CD4-positive, alpha-beta T cell treated with Interleukin-4 for 1 hour (primary cell): ENCODE measurements at places on chromosomes 5 and 9.
A peak's percentile ranks its signal among the peaks of the same experiment; 100 is the strongest.

- no peak for DNase-seq
Measured at GRCh38 chr9:136235171-136235570, 10.4 kb downstream of the QSOX2 start.

DNA sequence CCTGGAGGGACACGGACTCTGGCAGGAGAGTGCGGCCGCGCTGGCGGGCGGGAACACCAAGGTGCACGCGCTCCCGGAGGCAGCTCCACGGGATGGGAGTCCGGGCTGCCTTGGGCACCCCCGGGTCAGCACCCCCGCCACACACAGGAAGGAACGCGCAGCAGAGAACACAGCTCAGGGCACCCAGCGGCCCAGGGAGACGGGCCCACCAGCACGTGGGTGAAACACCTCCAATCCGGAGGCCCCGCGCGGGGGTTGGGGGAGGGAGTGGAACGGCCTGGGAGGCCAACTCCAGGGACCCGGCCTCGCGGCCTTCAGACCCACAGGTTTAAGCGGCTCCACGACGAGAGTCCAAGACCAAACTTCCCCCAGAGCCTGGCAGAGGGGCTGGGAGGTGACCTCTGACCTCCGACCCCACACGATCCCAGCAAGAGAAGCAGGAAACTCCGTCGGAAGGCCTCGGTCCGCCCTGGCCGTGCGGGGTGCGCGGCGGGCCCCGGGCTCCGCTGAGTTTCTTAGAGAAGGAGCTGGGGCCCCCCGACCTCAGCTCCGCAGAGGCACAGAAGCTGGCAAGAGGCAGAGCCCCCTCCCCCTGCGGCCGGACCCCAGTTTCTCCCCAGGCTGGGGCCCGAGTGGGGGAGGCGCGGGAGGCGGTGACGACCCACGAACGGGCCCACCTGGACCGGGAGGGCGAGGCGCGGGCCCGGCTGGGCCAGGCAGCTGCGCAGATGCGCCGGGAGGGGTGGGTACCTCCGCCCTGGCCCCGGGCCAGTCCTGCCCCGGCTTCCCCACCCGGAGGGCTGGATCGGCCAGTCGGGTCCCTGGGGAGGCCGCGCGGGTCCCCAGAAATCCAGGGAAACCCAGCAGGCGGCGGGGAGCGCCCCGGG lies 851 bp downstream of the NACC2 start:
- peak; percentile 54 for DNase-seq

DNA sequence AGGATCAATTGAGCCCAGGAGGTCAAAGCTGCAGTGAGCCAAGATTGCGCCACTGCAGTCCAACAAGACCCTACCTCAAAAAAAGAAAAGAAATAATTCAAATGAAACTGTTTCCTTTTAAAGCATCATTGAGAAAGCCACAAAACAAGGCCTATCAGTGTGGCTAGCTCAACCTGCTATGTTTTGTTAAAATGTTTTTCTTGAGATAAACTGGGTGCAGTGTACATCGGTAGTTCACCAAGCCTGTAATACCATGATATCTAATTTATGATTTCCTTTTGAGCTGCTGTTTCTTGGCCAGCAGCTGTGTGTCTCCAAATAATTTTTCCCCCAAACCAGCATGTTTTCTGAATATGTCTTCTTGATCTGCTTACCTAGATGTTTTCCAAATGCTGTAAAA lies 97.3 kb upstream of the GOLGA1 start:
- no peak for DNase-seq

DNA sequence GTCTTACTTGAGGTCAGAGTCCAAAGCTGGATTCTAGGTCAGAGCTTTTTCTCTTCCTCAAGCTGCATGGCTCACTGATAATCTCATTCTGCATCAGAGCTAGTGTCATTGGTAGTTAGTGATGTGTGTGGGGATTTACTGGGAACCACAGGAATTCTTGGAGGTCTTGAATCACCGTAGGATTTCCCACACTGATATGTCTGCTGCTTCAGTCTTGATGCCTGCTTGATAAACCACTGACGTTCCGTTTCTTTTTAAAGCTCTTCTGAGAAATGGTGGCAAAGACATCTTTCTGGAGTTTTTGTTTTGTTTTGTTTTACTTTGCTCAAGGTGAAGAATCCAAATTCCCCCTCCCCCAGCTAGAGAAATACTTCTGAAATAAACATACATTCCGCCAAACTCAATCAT lies 1.2 kb upstream of the GARIN3 start:
- peak; percentile 74 for DNase-seq

- DNase-seq: no peak
Measured at GRCh38 chr9:111959468-111960359, 63.1 kb downstream of the UGCG start.
